GDM1 (cell line): ENCODE measurements at places on chromosomes 7 and 10.

DNA sequence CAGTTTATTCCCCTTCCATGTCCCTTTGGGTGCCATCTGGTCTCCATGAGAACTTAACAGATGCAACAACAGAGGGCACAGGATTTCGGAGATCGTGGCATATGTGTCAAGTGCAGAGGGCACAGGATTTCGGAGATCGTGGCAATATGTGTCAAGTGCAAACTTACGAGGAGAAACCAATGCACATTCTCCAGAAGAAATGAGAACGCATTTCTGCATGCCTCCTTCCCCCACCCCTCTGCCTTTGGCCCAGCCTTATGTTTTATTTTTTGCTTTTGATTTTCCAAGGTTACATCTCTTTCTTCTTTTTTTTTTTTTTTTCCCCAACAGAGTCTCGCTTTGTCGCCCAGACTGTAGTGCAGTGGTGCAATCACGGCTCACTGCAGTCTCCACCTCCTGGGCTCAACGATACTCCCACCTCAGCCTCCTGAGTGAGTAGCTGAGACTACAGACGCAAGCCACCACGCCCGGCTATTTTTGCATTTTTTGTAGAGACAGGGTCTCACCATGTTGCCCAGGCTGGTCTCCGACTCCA, 586 bp upstream of the ANKRD26 start:
- no peak for DNase-seq

GRCh38 chr7:27242555-27243339, at the start of gene EVX1:
EVX1 (plus strand) TSS chr7:27242802; CDS start chr7:27243031, 229 bp downstream.
- DNase-seq, result no peak

- no peak for DNase-seq
Measured at GRCh38 chr10:43861966-43862751, 213.5 kb upstream of the ZNF32 start.

DNA sequence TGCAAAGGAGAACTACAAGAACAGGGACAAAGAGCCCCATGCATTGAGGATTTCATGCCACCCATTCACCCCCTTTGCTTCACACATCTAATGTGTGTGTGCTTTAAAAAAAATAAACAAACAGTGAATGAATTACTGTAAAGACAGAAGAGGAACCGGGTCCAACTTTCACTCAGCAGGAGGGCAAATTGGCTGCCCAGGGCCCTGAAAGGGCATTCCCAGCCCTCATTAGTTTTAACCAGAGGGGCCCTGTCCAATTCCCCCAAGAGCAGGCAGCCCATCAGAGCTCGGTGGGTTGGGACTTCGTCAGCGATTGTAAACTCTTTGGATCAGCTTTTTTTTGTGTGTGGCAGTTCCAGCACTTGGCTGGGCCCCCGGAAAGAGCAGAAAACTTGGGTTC, 73.6 kb upstream of the PDZD8 start:
- DNase-seq, result no peak

DNA sequence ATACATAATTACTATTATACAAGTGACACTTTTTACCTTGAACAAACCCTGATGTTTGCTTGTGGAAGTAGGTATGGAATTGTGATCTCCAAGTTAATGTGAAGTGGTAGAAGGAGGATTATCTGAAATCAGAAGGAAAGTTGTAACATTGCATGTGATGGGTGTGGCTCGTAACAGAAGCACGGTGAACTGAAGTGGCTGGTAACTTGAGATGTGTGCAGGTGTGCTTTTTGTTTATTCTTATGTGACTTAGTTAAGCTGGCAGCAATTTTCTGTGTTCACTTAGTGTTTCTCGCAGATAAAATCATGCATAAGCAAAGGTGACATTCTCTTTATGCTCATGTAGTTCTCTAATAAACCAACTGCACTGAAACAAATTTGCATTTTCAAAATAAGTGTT, 82.3 kb downstream of the ZEB1 start:
- no peak for DNase-seq

GRCh38 chr10:61343796-61344195, 109.4 kb downstream of the TMEM26 start:
- no peak for DNase-seq

- DNase-seq, result peak; percentile 43
Measured at GRCh38 chr10:3068201-3068967, 1.0 kb downstream of the PFKP start.

GRCh38 chr7:15855525-15856109, 169.1 kb upstream of the MEOX2 start:
- DNase-seq, result no peak

- DNase-seq, result no peak
Measured at GRCh38 chr7:55020466-55020871, 1.7 kb downstream of the EGFR start.

DNA sequence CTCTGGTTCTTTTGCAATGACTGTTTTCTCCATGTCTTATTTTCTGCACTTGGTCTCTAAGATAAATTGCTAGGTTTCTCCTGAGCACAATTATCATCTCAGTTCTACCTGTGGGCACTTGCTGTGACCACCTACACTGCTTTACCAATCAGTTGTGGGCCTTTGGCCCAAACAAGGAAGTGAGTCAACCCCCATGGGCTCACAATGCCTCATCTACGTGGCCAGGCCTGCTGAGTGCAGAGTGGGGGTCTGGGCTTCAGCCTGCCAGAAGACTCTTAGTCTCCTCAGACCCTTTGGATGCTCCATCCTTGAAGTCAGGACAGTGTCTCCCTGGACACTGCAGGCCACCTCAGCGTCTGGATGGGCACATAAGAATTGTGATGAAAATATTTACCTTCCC, 20.3 kb downstream of the SCART1 start:
- no peak for DNase-seq

- peak; percentile 47 for DNase-seq
Measured at GRCh38 chr7:6637544-6638229, 569 bp downstream of the ZNF316 start.

DNA sequence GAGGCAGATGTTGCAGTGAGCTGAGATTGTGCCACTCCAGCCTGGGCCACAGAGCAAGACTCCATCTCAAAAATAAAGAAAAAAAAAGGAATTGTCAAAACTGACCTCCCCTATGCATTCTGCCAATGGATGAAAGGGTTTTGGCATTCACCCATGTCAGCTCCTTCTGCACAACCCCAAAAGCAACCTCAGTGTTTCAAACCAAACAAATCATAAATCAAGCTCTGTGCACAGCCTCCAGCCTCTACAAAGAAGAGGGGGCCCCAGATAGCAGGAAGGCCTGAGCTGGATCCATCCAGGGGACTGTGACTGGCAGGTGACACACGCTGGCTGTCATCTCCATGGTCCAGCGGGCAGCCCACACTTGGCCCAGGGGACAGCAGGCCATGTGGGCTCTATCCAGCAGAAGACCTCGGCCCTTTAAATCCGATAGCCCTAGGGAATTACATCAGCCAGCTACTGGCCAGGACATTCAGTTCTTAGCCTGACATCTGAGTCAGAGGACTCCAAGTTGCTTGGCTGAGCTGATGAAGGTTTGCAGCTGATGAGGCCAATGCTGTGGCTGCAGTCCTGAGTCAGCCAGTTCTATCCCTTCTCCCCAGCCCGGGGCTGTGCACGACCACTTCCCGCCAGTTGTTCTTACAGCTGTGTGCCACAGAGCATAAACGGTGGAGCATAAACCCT, 52.0 kb upstream of the FIGNL1 start:
- DNase-seq, result no peak

DNA sequence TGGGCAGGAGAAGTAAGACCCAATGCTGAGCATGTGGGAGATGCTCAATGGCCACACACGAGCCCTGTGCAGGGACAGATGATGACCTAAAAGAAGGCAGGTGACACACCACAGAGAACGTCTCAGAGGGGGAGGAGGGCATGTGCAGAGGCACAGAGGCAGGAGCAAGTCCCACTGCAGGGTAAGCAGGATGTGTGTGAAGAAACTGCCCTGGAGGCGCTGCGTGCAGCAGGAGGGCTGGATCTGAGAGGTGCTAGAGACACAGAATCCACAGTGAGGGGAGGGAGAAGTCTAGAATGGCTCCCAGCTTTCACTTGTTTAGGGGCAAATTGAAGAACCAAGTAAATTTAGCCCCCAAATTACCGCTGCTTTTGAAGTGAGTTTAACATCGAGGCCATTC, 14.9 kb downstream of the DYDC2 start:
- DNase-seq, result no peak

DNA sequence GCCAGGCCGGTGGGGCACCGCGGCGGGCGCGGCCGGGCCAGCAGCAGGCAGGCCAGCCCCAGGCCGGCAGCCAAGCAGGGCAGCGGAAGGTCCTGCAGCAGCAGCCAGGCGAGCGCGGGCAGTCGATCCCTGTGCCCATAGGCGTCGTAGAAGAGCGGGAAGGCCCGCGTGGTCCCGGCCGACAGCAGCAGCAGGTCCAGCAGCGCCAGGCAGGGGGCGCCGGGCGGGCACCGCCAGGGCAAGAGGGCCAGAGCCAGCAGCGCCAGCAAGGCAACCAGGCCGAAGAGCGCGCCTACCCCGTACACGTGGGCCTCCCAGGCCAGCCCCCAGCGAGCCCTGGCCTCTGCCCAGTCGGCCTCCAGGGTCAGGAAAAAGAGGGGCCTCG, 8.4 kb upstream of the RBM28 start:
- no peak for DNase-seq
